ENCODE measurements at places on chromosomes 4 and X.

- DNase-seq = no peak
Measured at GRCh38 chr4:169841776-169842175, 84.0 kb upstream of the HPF1 start.

GRCh38 chr4:145716200-145716599 is 36.3 kb downstream of the C4orf51 start:
- DNase-seq = no peak

GRCh38 chr4:47373709-47374108 is 89.8 kb downstream of the COMMD8 start:
- DNase-seq = no peak

DNA sequence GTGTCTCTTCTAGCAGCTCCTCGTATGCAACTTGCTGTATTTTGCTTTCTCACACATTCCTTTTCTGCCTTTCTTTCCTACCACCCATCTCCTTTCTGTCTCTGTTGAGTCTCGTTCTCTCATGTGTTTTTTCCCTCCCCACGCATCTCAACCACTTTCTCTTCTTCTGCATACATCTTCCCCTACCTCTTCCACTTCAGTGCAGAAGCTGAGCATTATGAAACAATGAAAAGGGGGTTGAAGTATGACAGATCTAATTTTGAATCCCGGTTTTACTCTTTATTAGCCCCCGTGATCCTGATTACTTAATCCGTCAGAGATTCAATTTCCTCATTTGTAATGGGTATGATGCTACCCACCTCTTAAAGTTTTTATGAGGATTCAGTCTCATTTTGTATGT is 7.3 kb downstream of the FAM241A start:
- no peak for DNase-seq

DNA sequence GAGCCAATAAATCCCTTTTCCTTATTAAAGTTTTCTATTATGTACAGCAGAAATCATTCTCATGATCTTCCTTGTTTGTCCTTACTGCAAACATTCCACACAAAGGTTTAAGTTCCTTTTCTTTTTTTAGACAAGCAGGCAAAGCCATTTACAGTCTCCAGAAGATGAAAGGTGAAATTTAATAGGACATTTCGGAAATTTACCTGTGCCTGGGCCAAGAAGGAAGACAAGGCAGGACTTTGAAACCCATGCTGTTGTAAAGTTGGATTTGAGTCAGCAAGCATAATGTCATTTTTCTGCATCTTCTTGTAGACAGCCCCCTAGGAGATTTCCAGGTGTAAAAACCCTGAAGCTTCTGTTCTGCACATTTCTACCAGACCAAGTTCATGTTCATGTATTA is 188.1 kb downstream of the PAPSS1 start:
- DNase-seq = no peak

- peak; percentile 26 for DNase-seq
Measured at GRCh38 chrX:39261446-39262147, 460.3 kb downstream of the MID1IP1 start.

DNA sequence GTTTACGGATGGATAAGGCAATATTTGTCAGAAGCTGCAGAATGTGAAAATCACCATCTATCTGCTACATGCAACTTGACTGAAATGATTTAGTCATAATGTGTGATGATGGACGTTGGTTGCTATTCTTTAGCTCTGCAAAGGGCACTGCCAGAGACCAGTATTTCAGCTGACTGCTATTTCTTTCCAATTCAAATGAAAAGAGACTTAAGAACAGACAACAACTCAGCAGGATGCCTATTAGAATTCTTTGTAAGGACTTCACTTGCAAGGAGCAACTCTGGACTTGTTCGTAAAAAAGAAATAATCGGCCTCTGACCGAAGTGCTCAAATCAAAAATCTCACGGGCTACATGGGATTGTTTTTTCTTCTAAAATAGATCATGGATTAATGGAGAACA is 262.7 kb downstream of the DHX15 start:
- no peak for DNase-seq
